ENCODE measurements at places on chromosomes 3 and 15.

DNA sequence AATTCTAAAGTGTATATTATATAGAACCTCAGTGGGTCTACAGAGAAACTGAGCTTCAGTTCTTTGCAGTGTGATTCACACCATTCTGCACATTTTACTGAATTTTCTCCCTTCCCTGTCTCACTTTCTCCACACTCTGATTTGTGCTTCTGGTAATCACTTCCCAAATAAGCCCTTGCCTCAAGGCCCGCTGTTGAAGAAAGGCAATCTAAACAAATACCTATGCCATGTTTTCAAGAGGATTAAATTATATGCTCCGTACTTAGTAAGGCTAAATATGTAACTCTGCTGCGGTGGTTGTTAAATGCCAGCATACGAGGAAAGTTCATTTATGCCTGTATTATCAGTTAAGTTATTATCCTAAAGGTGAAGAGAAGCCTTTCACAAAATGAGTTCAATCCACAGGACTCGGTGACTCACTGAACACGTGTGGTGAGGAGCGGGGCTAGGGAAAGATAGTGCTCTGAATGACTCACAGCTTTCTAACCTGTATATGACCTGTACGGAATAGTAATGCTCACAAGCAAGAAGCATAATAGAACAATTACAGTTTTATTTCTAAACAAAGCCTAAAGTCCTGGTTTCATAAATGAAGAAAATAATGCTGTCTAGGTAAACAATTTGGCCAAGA, 25.1 kb downstream of the CNTN6 start:
- no peak for DNase-seq

GRCh38 chr3:18237251-18238005, 187.7 kb downstream of the SATB1 start:
- no peak for DNase-seq

DNA sequence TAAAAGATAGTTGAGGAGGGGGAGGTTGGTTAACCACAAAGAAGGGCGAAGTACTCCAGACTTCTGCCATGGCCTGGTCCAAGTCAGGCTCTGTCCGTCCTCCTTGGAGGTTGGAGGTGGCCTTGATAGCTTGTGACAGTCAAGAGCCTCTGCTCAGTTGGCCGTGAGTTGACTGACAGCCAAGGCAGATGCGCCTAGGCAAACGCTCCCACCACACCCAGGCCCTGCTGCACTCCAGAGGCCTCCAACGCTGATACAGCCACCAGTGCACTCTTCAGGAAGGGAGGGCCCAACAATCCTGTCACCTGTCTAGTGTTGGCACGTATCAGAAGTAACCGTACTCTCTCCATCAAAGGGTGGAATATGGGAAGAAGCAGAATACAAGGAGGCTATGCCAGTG, 9.3 kb downstream of the RBPMS2 start:
- no peak for DNase-seq

DNA sequence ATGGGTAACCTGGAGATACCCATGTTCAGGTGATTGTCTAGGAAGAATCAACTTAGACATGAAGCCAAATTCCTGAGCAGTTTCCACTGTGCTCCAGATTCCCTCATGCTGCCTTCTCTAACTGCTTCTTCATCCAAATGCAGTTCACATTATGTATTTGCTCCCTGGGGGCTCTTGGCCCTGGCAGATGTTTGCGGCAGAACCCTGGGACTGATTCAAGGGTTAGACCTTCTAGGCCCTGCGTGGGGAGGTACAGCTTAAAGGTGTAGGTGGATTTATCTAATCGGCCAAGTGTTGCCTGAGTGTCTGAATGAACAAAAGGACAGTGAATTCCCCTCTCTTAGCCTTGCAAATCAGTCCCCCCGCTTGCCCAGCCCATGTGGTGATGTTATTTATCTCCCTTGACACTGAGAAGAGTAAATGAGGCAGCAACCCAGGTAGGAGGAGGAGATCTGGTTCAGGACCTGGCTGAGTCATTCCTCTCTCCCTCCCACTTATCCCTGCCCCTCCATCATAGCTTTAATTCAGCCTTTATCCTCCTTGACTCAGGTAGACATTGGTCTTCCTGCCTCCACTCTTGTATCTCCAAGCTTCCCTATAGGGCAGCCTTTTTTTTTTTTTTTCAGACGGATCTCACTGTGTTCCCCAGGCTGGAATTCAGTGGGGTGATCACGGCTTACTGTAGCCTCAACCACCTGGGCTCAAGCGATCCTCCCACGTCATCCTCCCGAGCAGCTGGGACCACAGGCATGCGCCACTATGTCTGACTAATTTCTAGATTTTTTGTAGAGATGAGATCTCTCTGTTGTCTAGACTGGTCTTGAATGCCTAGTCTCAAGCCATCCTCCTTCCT, 54.8 kb downstream of the MAGEF1 start:
- no peak for DNase-seq

Data from nucleus accumbens (tissue), 56 donors.